ENCODE measurements at places on chromosomes 1 and 21.
A peak's percentile ranks its signal among the peaks of the same experiment; 100 is the strongest.

DNA sequence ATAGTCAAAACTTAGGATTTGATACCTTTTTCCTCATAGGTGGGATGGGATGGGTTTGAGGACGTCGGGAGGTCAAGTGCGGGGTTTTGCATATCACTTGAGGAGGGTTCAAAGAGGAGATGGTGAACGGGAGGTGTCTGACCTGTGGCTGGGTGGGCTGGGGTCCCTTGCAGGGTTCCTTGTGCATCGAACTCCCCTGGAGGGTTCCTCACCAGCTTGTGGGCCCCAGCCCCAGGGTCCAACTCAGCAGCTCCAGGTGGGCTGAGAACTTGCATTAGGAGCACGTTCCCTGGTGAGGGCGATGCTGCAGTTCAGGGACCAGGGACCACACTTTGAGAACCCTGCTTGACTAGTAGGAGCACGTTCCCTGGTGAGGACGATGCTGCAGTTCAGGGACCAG, 23.2 kb downstream of the TRPM2 start:
- no peak for DNase-seq

DNA sequence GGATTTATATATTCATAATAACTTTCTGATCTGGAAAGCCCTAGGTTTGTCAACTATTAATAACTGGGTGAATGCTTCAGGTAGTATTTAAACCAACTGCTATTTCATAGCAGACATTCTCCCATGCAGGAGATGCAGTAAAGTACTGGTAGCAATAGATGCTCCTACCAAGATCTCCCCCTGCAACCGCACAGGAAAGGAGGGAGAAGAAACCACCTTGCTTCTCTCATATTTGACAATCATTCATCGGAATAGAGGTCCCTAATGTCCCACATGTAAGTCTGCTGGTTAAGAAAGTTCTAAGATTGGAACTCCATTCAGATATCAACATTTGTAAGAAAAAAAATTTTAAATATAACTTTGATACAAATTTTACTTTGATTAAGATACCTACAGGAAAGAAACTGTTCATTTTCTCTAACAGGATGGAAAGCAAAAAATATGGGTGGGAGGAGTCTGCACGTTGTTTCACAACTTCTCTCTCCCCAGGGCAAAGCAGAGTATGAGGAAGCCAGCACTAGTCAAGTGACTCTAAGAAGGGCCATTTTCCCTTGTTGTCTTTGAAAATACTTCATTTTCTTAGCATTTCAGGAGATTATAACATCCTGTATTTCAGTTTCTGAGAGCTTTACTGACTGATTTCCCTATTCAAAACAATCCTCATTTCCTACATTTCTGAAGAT, at the start of gene PYHIN1:
TSS of gene PYHIN1 (plus strand) at position 498 of the 683 bp plus-strand sequence. CDS start 5,359 bp downstream, outside the sequence.
- no peak for DNase-seq

- no peak for DNase-seq
These were observed 31.1 kb downstream of the CHODL start for GRCh38 chr21:18275781-18276180.

- no peak for DNase-seq
These were observed 105.6 kb upstream of the SOD1 start for GRCh38 chr21:31553926-31554325.

GRCh38 chr21:45056917-45057560, 17.3 kb upstream of the ADARB1 start:
- DNase-seq, result no peak

GRCh38 chr1:109249654-109250401, 489 bp downstream of the CELSR2 start:
- DNase-seq, result no peak

GRCh38 chr1:229204921-229205777, 65.8 kb upstream of the RAB4A start:
- DNase-seq, result no peak

GRCh38 chr1:222454782-222455181, 93.1 kb downstream of the HHIPL2 start:
- DNase-seq, result peak; percentile 39

DNA sequence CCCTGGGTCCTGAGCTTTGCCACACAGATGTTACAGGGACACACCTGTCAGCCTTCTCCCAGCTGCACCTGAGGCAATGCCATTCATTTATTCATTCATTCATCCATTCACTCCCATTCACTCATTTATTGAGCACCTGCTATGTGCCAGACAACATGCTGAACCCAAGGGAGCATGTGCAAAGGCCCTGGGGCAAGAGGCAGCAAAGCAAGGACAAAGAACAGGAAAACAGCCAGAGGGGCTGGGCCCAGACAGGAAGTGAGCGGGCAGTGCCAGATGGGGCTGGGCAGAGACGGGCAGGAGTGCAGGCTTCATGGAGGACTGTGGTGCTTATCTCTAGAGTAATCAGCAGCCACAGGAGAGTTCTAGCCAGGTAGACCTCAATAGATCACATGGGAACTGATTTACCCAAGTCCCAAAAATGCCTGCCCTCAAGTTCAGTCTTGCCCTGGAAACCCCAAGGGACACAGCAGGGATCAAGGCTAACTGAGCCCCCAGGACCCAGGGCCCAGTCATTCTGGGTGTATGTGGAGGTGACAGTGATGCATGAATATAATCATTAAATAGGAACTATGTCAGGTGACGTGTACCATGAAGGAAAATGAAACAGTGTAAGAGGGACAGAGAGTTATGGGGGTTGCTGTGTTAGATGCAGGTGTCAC, 530.3 kb downstream of the MATN1 start:
- no peak for DNase-seq

GRCh38 chr1:190474650-190475211, 2.9 kb downstream of the BRINP3 start:
- DNase-seq, result no peak

GRCh38 chr1:239814306-239814881, 277.3 kb upstream of the FMN2 start:
- DNase-seq, result no peak

- no peak for DNase-seq
These were observed at the start of gene TFF3 for GRCh38 chr21:42315296-42315891. TFF3 (minus strand) TSS chr21:42315409; CDS start chr21:42315374, 35 bp downstream.

DNA sequence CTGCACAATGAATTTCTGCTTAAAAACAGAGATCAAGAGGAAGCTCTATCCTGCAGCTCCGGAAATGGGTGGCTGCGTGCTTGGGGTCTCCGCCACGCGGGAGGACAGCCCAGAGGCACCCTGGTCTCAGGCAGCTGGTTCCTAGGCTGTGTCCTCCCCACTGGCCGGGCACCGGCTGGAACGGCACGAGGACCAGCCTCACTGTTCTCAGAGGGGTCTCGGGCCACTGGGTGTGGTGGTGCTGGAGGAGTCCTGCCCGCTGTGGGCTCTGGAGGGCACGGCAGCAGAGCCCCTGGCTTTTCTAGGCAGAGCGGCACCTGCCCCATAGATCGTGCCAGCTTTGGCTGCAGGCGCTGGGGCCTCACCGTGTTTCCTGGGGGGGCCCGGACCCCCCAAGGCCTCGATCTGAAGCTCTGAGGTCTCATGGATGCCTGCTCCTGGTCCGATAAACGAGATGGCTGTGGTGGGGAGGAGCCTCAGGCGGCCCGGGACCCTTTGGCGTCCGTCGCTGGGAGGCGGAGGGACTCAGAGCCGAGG, 8.2 kb upstream of the RNF223 start:
- DNase-seq, result no peak

GRCh38 chr21:14523234-14523633, 22.9 kb downstream of the SAMSN1 start:
- DNase-seq, result no peak

DNA sequence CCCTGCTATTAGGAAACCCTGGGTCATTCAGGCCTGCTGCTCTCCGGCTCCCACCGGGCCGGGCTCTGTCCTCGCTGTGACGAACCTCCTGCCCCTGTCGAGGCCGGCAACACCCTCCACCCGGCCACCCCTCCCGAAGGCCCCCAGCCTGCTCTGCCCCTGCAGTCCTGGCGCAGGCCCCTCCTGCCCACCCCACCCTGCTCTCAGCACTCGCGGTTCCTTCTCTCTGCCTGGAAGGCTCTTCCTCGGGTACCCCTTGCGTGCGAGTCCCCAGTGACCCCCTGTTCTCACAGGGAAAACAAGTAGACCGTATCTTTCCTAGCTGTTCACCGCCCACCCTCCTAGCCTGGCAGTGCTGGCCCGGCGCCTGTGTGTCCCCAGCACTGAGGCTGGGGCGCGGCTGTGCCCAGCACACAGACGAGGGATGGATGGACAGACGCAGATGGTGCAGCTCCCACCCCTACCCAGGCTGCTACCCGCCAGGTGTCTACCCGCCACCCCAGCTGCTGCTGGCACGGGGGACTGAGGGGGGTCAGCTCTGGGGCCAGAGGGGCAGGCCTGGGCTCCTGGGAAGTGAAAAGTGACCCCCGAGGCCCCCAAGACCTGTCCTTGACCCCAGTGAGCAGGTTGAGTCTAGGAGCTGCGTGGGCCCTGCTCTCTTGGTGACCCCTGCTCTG, 3.1 kb upstream of the VWA1 start:
- DNase-seq, result no peak

DNA sequence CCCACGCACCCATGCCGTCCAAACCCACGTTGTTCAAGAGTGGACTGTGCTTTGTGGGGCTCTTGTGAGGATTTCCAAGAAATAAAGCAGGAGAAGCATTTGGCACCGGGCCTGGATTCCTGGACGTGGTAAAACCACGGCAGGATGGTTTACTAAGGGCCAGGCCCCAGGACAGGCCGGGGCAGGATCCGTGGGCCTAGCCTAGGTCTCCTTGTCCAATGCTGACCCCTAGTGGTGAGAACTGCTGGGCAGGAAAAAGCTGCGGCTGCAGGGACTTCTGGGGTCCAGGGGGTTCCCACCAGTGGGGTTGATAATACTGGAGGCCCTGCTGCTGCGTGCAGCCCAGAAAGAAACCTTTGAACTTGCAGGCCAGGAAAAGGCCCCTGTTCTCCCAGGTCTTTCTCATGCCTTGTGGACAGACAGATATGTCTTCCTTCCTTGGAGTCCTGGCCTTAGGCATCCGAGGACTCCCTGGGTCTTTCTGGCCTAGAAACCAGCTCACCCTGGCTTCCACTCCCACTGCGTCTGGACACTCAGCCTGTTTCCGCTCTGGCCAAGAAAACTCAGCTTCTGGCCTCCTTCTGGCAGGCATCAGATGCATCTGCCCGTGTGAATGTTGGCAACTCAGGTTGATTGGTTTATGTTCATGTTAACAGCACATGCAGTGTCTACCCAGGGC, 106.9 kb upstream of the TMEM51 start:
- DNase-seq, result peak; percentile 86

DNA sequence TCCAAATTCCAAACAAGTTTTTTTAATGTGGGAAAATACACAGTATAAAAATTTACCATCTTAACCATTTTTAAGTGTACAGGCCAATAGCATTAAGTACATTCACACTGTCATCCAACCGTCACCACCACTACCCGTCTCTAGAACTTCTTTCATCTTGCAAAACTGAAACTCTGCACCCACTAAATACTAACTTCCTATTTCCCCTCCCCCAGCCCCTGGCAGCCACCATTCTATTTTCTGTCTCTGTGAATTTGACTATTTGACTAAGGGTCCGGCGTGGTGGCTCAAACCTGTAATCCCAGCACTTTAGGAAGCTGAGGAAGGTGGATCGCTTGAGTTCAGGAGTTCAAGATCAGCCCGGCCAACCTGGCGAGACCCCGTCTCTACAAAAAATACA, 36.1 kb downstream of the CLSTN1 start:
- DNase-seq, result no peak

DNA sequence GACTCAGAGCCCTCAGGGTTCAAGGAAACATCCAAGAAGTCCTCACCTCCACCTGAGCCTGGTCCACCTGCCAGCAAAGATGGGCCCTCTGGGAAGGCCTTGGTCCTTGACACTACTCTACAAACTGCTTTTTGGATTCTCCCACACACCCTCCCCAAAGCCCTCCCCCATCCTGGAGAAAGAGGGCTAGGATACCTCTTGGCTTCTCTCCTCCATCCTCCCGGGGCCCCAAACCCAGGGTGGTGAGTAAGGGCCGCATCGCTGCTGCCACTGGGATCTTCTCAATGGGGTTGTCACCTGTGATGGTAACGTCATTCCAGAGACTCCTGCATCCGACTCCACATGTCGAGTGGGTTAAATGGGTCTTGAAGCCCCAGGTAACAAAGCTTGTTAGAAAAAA, 26.6 kb downstream of the MATN1 start:
- DNase-seq, result no peak

DNA sequence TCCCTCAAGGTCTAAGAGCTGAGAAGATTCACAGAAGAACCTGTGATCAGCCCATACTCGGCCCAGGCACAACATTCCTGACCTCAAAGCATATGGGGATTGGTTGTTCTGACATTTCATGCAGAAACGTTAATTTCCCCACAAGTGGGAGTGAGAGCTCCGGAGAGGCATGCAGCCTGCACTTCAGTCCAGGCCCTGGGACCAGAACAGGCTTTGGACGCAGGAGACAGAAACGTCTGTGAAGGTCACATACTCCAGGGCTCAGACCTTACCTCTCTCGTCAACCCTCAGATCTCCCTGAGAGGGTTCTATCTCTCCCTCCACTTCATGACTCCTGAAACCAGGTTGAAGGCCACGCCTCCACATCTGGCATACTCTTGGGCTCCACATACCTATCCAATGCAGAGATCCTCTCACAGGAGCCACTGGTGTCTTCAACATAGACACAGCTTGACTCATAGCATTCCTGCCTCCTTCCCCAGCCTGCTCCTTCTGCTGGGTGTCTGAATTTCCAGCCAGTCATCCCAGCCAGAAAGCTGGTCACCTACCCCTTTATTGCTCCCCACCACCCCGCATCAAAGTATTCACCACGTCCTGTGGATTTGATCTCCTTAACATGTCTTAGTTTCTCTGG, 149.2 kb downstream of the OMA1 start:
- DNase-seq, result no peak

DNA sequence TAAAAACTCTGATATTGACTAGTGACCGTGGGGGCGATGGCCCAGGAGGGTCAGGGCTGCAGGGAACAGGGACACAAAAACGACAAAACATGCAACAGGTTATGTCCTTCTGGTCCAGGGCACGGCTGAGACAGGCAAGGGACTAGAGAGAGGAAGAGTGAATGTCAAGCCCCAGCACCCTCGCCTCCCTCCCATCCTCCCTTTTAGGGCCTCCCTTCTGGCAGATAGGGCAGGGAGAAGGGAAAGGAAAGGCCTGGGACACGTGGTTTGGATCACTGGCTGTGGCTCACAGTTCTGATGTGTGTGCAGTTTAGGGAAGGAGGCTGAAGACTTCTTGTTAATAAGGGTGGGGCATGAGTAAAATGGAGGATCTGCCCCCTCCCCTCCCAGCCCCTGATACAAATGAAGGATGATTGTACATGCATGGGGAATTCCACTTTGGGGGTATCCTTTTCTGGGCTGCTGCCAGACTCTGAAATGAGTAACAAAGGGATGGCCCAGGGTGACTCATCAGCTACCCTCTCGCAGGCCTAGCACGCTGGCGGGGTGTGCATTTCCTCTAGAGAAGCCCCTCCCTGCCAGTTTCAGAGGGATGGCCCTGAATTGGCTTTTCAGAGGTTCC, 14.2 kb downstream of the CAPN2 start:
- DNase-seq, result no peak

- DNase-seq, result no peak
These were observed 99.0 kb downstream of the SLC45A1 start for GRCh38 chr1:8416881-8417280.

- DNase-seq, result no peak
These were observed 61.5 kb downstream of the NMNAT2 start for GRCh38 chr1:183356534-183357182.

DNA sequence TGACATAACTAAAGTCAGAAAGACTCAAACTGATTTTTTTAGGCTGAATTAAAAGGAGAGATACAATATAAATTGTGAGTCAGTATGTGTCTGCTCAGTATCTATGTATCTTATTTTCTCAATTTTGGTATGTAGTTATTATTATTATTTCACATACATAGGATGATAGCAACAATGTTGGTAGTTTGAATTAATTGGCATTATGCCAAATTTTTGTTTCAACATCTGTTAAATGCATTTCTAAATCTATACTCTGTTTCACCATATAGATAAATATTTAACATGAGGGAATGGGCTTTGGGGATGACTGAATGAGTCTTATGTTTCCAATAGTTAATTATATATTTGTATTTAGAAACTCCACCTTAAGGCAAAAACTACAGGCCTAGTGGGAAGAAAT, 12.6 kb upstream of the HMCN1 start:
- no peak for DNase-seq
